ENCODE measurements at places on chromosomes 7 and 10. TPM values are rescaled to one million over a fixed set of nuclear protein-coding genes. Genes with fewer than 3 reads are reported as not detected.

DNA sequence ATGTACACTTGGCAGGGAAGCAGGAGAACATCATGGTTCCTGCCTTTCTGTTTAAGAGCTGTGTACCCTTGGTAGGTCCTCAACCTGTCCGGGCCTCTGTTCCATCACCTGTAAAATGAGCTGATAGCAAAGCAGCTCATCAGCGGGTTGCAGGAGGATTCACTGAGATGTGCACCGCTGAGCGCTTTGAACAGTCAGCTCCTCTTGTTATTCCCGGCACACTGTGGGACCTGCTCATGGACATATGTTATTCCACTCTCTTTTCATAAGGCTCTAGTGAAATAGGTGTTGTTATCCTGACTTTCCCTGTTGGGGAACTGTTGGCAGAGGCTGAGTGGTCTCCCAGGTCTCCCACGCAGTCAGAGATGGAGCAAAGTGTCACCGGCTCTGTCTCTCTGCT, 497.5 kb upstream of the ZMIZ1 start:
- no peak for DNase-seq

DNA sequence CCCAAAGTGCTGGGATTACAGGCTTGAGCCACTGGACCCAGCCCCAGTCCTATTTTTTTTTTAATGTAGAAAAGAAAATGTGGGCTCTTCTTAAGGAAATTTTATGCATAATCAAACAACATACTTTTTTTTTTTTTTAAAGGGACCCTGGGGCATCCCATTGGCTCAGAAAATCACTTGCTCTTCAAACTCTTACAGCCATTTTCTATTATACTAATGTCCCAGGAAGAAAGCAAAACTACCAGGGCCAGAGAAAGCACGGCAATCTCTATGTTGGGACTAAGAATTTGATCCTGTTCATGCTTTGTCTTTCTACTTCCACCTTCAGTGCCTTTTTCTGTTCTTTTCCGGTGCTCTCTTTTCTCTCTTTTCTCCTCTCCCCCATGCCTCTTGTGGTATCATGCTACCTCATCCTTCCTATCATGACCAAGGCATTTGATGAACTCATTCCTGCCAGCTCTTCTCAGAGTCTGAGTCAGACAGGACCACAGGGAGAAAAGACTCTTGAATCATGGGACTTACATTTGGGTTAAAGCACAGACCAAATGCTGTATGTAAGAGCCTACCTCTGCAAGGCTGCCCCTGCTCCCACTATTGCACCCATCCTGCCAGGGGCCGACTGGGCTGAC, 76.4 kb upstream of the CCNY start:
- no peak for DNase-seq

Gene GBX1
- total RNA-seq = not detected

GRCh38 chr7:55463686-55464262, 98.6 kb downstream of the LANCL2 start:
- DNase-seq = no peak

GRCh38 chr10:5343561-5343960, 21.2 kb upstream of the UCN3 start:
- no peak for DNase-seq

- no peak for DNase-seq
These were observed 14.9 kb downstream of the MICALL2 start for GRCh38 chr7:1444214-1444924.

Gene MSMB
- total RNA-seq = not detected

GRCh38 chr7:106430103-106430502, 145.3 kb upstream of the NAMPT start:
- DNase-seq = no peak

DNA sequence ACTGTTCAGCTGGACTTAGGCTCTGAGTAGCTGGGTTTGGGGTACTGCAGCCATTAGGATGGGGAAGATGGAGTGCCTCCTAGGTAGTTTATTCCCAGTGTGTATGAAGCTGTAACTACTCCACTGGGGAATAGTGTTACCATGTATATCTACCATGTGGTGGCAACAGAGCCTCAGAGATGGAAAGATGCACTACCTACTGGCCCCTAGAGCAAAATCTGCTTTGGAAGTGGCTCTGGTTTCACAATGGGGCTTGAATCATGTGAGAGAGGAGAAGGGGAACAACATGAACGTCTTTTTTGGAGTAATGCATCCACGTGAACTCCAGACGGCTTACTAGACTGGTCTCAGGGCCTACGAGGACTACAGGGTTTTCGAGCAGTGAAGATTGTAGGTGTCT, 167.3 kb downstream of the CALCR start:
- no peak for DNase-seq

GRCh38 chr10:6390213-6390845, 187.6 kb downstream of the PFKFB3 start:
- no peak for DNase-seq

Gene BUB3
- total RNA-seq = 42.9 TPM

Gene DPYSL4
- total RNA-seq = 0.84 TPM

DNA sequence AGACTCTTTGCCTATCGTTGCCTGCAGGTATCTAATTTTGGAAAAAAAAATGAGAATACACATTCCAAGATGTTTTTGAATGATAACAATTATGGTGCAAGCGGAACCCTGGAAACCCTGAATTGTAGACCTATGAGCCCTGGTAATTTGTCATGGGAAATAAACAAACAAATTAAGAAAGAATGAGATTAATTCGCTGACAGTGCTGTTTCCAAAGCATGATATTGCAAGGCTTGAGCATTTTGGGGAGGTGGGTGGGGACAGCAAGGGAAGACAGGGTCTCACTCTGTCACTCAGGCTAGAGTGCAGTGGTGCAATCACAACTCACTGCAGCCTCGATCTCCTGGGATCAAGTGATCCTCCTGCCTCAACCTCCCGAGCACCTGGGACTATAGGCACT, 900.3 kb downstream of the IPMK start:
- DNase-seq = no peak

DNA sequence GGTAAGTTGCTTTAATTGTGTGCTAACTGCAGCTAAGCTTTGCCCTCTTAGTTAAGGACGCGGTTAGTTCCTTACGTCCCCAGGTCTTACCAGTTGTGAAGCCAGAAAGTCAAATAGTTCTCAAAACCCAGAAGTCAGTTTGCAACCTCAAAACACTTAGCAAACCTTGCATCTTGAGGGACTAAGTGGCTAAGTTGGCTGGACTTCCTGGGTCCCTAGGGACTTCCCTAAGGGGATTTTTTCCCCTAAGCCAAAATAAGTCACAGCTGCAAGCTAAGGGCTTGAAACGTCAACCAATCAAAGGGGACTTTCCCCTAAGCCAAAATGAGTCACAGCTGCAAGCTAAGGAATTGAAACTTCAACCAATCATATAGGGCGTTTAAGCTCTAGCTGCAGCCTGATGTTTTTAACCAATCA, 36.2 kb upstream of the HECW1 start:
- DNase-seq = no peak

Gene SFMBT2
- 20.3 TPM for total RNA-seq

Gene WNT16
- total RNA-seq = not detected

Measured in aorta (tissue), 5 donors.